ENCODE measurements at places on chromosomes 12 and 14. TPM values are rescaled to one million over a fixed set of nuclear protein-coding genes. Genes with fewer than 3 reads are reported as not detected.

The AQP2 gene
- total RNA-seq: not detected

The SRRM4 gene
- not detected for total RNA-seq

DNA sequence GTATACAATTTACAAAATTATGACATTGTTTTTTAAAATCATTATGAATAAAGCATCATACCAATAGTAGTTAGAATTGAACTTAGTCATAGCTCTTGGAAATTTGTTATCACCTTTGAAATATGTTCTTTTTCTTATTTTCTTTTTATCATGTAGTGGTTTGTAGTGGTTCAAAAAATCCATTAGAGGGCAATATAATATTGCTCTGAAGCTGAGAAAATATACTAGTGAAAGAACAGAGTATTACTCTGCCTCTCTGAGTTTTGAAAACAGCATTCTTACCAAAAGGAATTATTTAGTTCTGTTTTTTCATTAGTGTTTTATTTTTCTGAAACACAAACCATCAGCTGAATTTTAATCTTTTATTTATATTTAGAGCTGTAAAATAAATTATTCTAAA, 76.2 kb downstream of the PDZRN4 start:
- DNase-seq: peak; percentile 59

- no peak for DNase-seq
Observed at GRCh38 chr12:25271486-25272098, 20.9 kb upstream of the KRAS start.

GRCh38 chr12:132170094-132170636, 25.9 kb downstream of the NOC4L start:
- DNase-seq: no peak

DNA sequence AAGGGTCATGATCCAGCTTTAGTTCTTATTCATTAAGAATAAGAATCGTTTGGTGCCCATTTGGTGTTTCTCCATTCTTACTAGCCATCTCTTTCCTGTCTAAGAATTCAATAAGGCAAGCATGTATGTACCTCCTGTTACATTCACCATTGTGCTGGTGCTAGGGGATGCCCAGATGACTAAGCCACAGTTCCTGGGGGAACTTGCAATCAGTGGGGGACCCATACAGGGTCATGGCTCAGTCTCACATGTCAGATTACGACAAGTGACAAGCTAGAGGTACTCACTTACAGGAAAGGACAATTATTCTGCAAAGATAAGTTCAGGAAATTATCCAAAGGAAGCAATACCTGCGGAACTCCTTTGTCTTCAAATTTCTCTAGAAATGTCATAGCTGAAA, 125.4 kb downstream of the STXBP6 start:
- no peak for DNase-seq

- DNase-seq: no peak
Observed at GRCh38 chr14:33570694-33571310, 380.1 kb downstream of the EGLN3 start.

DNA sequence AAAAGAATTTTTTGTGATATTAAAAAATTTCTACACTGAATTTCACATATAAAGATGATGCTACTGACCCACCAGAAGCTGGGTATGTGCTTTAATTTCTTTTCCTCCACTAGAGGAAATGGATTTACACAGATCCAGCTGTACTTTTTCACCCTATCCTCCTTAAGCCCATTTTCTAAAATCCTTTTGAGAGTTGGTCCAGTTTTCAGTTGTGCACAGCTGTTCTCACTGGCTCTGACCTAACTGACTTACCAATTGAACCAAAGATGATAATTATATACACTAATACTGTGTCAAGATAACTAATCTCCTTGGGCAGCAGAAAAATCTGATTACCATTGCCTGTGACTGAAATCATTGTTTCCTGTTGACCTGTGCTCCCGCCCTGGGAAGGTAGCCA, 108.5 kb downstream of the ZFC3H1 start:
- no peak for DNase-seq

DNA sequence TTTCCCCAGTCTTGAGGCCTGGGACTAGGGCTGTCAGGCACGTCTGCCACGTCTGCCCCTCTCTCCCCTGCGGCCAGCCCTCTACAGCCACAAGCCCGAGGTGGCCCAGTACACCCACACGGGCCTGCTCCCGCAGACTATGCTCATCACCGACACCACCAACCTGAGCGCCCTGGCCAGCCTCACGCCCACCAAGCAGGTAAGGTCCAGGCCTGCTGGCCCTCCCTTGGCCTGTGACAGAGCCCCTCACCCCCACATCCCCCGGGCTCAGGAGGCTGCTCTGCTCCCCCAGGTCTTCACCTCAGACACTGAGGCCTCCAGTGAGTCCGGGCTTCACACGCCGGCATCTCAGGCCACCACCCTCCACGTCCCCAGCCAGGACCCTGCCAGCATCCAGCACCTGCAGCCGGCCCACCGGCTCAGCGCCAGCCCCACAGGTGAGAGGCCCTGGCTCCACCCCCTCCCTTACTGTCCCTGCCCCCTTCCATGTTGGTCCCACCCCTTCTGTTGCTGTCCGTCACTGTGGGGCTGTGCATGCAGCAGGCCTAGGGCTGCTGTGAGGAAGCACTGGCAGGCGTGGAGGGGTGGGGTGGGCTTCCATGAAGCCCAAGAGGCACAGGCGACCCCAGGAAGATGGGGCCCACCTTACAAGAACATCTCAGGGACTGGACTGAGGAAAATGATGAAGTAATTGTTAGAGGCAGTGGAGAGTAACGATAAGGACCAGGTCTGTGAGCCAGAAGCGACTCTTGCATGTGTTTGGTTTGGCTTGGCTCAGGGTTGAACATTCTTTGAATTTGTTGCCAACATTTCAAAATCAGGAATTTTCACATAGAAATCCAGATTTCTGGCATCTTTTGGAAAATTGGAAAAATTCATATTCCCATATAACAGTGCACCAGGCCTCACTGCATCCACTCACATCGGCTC, 16.8 kb downstream of the C12orf43 start:
- no peak for DNase-seq

- no peak for DNase-seq
Observed at GRCh38 chr12:118611295-118611694, 234.9 kb downstream of the SUDS3 start.

Measured in SK-MEL-5 (cell line).